ENCODE measurements at places on chromosomes 5 and 9.

DNA sequence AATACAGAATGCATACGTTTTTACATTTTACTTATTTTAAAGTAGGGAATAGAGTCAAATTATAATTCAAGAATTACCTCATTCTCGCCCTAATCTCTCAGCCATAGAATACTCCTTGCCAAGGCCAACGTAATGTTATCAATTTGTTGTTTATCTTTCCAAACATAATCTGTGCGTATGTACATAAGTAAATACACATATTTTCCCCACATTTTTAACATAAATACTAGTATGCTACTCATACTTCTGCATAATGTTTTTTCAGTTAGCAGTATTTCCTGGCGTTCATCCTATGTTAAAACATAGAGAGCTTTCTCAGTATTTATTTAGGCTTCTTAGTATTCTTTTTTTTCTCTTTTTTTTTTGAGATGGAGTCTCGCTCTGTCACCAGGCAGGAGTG lies 28.8 kb downstream of the RBM27 start:
- no peak for DNase-seq

DNA sequence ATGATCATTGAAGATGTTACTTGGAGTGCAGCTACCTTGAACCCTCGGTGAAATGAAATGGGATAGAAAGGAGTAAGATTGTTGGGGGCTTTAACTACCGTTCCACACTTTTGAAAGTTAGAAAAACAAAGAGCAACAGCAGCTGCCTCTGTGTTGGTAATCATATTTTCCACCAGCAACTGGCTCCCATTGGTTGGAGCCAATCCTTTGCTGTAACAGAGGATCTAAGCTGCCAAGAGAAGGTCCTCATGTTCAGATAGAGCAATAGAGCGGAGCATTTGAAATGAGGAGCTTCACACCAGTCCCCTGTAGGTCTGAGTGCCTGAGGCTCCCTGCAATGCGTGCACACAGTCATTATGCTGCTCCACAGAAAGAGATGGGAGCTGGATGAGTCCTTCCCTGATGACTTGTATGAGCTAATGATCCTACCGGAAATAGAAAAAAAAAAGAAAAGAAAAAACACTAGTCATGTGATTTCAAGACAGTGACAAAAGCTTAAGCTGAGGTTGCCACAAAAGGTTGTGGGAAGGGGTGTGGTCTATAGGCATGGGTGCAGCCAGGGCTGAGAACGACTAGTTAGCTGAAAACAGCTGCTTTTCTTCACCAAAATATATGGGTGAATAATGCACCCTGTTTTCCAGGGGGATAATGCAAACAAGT lies 300.7 kb downstream of the MLLT3 start:
- DNase-seq, result no peak

GRCh38 chr9:86350006-86350760 lies 4.0 kb downstream of the TUT7 start:
- DNase-seq, result no peak

GRCh38 chr5:179606071-179606909 lies 17.2 kb downstream of the HNRNPH1 start:
- DNase-seq, result no peak

DNA sequence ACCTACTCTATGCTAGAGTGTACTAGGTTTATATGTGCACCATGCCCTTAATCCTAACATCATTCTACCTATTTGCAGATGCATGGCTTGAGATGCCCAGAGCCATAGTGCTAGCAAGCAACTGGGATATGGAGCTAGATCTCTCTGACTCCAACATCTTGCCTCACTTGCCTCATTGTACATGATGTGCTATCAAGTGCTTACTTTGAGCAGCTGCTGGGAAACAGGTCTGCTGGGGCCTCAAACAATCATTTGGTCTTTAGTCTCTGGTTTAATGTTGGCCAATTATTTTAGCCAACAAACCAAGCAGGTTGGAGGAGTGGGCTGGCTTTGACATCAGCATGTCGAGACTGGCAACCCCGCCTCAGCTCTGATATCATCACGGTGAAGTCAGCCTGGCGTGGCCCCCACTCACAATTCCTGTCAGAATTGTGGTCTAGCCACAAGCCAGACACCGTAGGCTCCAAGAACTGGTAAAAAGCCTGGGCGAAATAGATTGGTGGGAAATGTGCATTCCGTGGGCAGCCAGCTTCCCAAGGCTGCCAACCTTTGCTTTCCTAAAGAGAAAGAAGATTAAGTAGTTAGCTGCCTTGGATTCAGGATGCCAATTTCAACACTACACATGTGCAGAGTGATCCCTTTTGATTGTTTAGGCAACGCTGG lies 21.1 kb upstream of the GAS1 start:
- DNase-seq, result no peak

GRCh38 chr5:54206580-54207229 lies 103.7 kb downstream of the ARL15 start:
- DNase-seq, result no peak

GRCh38 chr5:135228222-135228621 lies 170.8 kb downstream of the MACROH2A1 start:
- no peak for DNase-seq

DNA sequence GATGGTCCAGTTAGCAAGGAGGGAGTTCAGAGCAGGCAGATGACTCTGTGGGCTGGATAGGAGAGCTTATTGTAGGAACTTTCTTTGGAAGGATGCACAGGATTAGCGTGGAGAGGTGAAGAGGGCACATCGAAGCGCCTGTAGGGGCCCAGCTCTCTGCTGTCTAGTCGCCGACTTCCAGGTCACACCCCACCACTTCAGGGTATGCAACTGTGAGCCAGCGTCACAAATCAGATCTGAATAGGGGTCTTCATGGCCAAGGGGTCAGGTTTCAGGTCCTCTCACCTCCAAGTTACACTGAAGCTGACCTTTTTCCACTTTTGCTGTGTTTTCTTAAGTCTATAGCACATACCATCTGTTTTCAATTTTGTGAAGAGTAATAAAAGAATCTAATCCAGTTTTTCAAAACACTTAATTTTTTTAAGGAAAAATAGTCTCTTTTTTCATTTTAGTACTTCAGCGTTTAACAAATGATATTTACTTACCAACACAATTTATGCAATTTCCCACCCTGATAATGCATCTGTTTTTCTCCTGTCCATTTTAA lies 364.2 kb upstream of the CLINT1 start:
- no peak for DNase-seq

DNA sequence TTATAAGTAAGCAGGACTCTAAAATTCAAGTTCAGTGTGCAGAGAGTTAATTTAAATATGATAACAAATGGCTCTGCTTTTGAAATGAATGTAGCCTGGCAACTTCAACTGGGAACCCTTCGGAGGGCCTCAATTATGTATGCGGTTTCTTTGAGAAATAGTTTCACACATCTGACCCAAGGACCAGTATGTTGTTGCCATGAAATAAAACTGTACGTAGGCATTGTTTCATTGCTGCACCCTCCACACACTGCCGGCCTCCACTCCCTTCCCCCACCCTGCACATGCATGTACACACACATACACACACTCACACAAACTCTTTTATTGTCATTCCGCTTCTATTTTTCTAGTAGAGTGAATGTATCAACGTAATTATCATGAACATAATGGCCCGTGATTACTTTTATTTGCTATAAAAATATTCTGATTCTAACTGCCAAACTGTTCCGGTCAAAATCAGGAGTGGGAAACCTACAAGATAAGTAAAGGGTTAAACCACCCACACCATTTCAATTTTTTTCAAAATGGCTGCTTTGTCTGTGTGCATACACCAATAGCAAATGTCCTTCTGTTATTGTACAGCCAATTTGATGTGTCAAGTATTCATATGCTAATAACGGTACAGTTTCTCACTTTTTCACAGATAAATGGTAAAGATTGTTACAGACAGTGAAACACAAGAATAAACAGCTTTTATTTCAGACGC lies 215.5 kb upstream of the TMEM161B start:
- DNase-seq, result no peak

GRCh38 chr5:57209316-57210040 lies 35.6 kb downstream of the GPBP1 start:
- DNase-seq, result no peak

DNA sequence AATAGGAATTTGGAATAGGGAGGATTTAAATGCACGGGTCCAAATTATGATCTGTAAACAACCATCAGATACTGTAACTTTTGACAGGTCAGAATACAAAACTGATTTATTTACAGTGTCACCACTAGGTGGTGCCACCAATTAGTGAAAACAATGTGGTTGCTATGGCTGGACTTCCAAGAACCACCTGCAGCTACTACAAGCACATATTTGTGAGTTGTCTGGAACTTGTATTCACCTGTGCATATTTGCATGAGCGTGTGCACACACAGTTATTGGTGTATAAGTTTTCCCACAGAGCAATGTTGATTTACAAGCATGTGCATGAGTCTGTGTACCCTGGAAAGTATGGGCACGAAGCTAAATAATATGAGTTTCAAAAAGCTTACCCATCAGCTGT lies 3.0 kb upstream of the HRCT1 start:
- DNase-seq, result peak; percentile 33

DNA sequence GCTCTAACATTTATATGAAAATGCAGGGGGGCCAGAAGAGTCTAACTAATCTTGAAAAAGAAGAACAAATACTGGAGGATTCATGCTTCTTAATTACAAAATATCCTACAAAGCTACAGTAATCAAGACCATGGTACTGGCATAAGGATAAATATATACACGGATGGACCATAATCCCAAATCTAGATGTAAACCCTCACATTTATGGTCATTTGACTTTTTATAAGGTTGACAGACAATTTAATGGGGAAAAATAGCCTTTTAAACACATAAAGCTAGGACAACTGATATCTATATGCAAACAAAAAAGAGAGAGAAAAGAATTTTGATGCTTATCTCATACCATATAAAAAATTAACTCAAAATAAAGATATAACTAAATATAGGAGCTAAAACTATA lies 55.9 kb downstream of the YIPF5 start:
- no peak for DNase-seq

DNA sequence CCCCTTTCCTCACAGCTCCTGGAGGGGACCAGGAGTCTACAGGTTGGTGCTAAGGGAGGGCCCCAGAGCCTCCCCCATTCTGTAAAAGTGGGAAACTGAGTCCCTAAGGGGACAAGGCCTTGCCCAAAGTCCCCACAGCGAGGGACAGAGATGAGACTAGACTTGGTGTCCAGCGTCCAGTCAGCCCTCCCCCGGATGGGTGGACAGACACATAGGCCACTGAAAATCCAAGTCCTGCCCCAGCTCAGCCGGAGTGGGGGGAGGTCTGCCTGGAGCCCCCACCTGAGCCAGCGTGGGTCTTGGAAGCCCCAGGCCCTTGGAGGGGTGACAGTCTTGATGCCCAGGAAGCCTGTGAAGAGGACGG lies 5.2 kb downstream of the BARHL1 start:
- no peak for DNase-seq

- no peak for DNase-seq
Measured at GRCh38 chr5:8383616-8384015, 514.7 kb downstream of the MTRR start.

DNA sequence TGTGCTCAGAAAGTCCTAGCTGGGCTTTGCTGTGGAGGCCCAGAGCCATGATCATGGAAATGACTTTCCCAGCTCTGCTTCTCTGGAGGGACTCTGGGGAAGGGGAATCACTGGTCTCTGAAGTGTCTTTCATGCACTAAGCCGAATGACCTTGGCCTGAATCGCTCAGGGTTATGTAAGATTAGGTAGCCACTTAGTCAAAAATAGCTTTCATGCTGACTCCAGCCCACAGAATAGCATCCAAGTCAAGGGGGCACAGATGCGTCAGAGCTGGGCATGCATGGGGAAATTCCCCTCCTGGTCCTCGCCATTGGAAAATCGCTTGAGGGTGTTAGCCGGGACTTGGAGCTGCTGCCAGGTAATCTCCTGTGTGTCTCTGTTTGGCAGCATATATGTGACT lies 36.1 kb upstream of the PPARGC1B start:
- no peak for DNase-seq

- DNase-seq, result no peak
Measured at GRCh38 chr9:77829420-77829819, 181.3 kb upstream of the GNA14 start.

DNA sequence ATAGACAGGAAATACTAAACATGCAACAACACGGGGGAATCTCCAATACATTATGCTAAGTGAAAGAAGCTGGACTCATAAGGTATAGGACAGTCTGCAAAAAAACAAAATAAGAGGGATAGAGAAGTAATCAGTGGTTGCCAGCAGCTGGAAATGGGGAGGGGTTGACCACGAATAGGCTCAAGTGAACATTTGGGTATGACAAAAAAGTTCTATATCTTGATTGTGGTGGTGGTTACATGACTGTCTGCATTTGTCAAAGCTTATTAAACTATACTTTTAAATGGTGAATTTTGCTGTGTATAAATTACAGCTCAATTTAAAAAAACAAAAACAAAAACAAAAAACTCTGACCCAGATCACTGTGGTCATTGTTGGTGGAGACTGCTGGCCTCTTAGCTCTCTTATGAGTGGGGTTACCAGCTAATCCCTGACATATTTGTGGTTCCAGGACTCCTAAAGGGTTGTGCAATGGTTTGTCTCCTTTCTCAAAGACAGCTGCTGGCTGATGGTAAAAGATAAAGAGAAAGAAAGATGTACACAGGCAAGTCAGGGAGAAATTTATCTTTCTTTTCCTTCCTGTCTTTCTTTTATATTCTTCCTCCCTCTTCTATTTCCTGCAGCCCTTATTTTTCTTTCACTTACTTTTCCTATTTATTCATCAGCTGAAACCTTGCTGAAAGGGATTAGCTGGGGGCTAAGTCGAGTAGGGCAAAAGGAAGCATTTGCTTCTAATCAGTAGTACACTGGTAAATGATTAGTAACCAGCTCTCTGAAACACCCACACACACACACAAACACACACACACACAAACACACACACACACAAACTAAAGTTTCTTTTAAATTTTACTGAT lies 42.6 kb upstream of the APC start:
- no peak for DNase-seq

- DNase-seq, result no peak
Measured at GRCh38 chr9:18698992-18699391, 225.0 kb downstream of the ADAMTSL1 start.

- peak; percentile 73 for DNase-seq
Measured at GRCh38 chr9:33721674-33722358, 73.5 kb upstream of the PRSS3 start.

DNA sequence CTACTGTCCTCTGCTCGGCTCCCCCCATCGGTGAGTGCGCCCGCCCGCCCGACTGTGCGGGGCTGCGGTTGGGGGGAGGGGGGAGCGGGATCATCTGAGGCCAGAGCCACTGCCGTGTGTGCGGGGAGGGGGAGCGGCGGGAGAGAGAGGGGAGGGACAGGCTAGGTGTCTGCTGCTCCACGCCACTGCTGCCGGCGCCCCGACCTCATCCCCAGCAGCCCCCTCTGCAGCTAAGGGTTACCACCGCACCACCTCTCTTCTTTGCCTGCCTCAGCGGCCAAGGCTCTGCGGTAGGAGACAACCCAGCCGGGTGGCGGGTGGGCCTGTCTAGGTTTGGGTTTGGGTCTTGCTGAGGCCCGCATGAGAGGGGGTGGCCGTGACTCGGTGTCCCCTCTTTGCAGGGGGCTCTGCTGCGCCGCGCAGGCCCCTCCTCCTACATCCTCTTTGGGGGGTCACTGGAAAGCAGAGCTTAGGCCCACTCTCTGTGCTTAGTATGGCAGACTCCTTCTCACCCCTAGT lies 670 bp upstream of the PURA start:
- no peak for DNase-seq
